ENCODE measurements at places on chromosomes 2 and 18.

- no peak for DNase-seq
These were observed 34.0 kb downstream of the LOXHD1 start for GRCh38 chr18:46622999-46623398.

DNA sequence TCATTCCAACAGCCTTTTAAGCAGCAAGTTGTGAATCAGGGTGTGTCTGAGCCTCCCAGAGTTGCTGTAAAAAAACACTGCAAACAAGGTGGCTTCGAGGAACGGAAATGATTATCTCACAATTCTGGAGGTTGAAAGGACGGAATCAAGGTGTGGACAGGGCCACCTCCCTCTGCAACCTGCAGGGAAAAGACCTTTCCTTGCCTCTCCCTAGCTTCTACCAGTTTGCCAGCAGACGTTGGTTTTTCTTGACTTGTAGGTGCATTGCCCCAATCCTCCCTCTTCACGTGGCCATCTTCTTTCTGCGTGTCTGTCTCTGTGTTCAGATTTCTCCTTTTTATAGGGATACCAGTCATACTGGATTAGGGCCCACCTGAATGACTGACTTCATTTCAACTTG is 24.8 kb upstream of the TMEM131 start:
- no peak for DNase-seq

DNA sequence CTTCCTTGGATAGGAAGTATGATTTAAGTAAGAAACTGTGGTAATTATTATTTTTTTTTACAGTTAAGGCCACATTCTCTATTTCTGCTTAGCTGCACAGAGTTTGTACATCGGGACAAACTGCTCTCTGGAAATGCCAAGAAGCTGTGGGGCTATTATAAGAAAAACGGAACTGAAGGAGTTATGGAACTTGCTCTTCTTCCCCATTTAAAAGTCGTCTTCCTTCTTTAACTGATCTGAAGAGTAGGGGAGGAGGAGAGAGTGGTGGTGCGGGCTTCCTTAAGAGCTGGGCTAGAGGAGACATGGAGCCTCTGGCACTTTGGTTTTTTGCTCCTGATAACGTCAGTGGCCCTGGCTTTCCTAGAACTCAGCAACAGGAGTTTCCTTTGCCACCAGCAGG is 54.4 kb downstream of the RAB31 start:
- DNase-seq: no peak

- DNase-seq: no peak
These were observed 106.7 kb upstream of the PELI1 start for GRCh38 chr2:64250751-64251423.

DNA sequence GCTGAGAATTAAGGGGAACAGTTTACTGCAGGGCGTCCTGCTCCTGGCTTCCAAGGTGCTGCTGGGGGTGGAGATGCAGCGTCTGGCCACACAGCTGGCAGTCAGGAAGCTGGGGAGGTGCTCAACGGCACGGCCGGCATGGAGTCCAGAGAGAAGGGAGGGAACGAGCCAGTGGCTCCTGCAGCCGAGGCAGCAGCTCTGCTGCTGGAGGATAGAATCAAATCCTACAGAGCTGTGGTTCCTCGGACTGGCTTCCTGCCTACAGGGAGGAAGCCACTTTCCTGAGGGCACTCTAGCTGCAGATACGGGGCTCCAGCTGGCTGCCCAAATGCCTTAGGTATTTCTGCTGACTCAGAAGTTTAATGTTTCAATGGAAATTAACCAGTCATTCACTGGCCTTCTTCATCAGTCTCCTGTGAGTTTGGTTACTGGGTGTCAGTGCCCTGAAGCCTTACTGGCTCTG is 266.3 kb downstream of the TWIST2 start:
- DNase-seq: peak; percentile 20

GRCh38 chr2:207256476-207257207 is 90.9 kb upstream of the KLF7 start:
- no peak for DNase-seq

- DNase-seq: no peak
These were observed 262.6 kb upstream of the THUMPD2 start for GRCh38 chr2:40041422-40042382.

DNA sequence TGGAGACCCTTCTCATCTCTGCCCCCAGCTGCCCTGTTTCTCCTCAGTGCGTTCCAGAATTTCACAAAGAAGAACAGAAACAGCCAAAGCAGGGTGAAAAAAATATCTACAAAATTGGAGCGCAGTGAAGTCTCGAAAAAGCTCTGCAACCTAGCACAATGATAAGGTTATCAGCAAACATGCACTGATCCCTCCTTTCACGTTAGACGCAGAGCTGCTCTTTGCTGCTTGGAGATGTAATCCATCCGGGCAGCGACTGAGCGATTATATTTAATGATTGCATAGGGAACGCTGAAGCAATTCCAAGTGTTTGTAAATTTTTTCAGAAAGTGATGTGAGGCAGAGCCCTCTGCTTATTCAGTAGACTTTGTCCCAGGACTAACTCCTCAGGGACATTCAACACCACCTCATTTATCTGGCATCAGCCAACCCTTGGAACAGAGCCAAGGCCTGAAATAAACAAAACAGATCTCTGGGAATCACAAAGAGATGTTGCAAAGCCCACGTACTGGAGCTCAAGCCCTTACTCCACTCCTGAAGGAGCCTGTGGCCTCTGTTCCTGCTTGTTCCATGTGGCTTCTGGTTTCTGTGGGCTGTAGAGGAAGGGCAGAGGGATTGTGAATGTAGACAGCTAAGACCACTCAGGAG is 172.6 kb upstream of the BCL2L11 start:
- DNase-seq: no peak

Data from heart right ventricle (tissue), 16 donors.